Stimulated activated CD8-positive, alpha-beta memory T cell treated with anti-CD3 and anti-CD28 coated beads, Interleukin-2, amount 100 ng/mL, for 48 hours (primary cell): ENCODE measurements at places on chromosomes 1 and 21.

- no peak for DNase-seq
These were observed 2.0 kb downstream of the CAMK2N1 start for GRCh38 chr1:20483833-20484518.

DNA sequence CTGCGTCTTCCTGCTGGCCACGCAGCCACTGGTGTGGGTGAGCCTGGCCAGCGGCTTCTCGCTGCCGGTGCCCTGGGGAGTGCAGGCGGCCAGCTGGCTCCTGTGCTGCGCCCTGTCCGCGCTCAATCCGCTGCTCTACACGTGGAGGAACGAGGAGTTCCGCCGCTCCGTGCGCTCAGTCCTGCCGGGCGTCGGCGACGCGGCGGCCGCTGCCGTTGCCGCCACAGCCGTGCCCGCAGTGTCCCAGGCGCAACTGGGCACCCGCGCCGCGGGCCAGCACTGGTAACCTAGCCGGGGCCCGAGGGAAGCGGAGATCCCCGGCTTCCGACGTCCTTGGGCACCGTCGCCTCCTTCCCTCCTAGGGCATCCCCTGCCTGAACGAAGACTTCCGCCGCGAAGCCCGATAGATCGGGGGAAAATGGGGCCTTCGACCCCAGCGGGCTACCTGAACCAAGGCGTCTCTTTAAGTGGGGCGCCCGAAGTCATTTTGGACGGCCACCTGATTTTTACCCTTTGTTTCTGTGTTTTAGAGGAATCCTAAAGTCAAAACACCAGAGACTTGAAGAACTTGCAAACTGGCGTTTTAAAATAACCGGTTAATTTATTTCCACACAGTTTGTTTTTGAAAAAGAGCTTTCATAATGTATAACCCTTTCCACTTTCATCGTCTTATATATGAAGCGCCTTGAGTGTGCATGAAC lies 2.0 kb downstream of the GPR88 start:
- no peak for DNase-seq

GRCh38 chr1:7196036-7196911 lies 411.0 kb downstream of the CAMTA1 start:
- no peak for DNase-seq

DNA sequence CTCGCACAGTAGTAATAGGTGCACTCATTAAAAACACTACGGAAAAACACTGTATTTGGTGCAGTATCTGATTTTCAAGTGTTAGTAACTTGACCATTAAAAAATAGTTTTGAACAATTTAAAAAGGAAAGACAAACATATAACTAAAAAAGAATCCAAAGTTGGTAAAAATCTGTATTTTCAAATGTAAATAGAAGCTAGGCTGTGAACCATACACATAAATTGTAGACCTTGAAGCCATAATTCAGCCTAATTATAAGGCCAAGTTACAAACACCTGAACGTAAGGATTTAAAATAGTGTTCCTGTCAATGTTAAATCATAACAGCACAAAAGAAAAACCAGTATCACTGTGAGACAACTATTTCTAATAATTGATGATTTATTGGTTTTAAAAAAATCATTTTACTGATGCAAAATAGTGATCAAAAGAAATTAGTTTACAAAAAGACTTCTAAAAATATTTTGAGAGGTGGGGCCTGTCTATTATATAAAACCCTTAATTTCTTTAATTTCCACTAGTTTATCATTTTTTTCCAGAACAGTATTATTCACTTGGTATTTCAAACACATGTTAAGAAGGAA lies 4.5 kb downstream of the IRF2BP2 start:
- DNase-seq = no peak

DNA sequence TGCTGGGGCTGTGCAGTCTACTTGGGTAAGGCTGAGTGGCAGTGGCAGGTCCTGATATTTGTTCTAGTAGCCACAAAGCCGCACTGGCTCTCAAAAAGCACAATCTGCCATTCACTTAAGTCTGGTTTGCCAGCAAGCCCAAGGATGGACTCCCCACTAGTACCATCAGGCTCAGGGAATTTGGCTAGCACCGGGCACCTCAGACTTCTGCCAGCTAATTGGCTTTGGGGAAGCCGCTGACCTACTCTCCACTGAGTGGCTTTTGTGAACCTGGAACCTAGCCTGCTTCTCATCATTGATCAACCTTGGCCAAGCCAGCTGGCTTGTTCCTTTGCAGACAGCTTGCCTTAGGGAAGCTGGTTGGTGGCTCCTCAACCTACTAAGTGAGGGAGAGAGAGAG lies 83.1 kb downstream of the ESRRG start:
- DNase-seq = no peak
